Glutamatergic neuron (in vitro differentiated cells): ENCODE measurements at places on chromosomes 2 and 18. TPM values are rescaled to one million over a fixed set of nuclear protein-coding genes. Genes with fewer than 3 reads are reported as not detected.
A peak's percentile ranks its signal among the peaks of the same experiment; 100 is the strongest.

- peak overlapping the region; percentile 95 for H3K27ac ChIP-seq
- peaks cover 18% of the 10 kb centered on the region for H3K4me1 ChIP-seq
Measured at GRCh38 chr18:31683968-31684278, 458 bp downstream of the B4GALT6 start.

DNA sequence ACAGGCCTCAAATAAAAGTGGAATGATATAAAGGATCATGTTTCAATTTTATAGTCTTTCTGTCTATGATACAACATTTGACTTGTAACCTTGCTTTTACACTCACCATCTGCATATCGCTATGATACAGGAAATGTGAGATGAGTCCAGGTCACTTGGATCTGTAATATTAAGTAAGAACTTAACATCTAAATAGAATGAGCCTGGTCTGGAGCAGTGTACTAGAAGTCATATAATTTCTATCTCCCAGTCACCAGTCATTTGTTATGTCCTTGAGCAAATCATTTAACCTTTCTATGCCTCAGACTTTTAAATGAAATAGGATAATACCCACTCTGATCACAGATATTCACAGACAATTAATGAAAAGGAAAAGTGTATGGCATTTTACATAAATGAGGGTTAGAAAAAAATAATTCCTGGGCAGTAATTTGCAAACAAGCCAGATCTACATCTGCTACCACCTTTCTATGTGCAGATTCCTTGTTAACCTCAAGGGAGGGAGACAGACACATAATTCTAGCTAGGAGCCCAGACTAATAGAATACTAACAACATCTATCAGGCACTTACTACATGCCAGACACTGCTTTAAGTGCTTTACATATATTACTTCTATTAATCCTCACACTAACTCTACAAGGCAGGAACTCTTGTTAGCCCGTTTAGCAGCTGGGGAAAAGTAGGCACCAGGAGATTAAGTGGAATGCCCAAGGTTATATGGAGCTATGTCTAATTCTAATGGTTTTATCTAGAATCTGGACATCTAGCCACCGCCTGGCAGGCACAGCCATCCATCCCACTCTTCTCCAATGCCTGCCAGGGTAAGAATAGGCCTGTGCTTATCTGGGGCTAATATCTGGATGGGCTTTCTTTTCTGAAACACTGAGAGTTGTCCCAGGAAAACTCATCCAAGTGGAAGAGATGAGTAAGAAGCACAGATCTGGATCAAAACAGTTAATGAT, 313.6 kb upstream of the CDH20 start:
- no peak for DNase-seq
- H3K4me1 ChIP-seq: peaks cover 20% of the 10 kb centered on the region
- no peaks in the 10 kb centered on the region for H3K36me3 ChIP-seq
- no peaks in the 10 kb centered on the region for H3K27me3 ChIP-seq
- H3K27ac ChIP-seq: peak overlapping the region; percentile 74

DNA sequence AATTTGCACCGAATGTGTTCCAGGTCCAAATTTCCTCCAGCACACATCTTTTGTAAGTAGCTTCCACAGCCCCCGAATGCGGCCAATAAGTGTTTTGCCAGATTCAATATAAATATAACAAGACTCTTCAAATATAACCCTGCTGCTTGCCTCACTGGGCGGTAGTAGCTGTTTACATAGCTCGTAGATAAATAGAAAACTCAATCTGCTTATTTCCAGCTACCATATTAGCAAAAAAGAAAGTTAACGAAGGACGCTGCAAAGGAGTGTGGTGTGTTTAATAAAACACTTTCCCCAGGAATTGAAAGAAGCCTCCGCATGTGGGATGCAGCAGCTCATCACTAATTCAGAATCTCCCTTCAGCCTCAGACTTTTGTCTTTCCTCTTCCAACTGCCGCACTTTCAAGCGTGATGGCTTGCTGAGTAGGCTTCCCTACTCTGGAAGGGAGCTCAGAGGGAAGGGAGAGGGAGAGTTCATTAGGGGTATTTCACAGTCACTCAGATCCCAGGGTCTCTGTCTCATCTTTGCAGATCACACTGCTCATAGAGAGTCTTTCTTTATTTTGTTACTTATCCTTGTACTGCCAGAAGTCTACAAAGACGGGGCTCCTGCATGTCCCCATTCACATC, 367.0 kb downstream of the RND3 start:
- DNase-seq: no peak
- peaks cover 6% of the 10 kb centered on the region for H3K4me1 ChIP-seq
- H3K27ac ChIP-seq: no peak overlapping the region
- H3K36me3 ChIP-seq: no peaks in the 10 kb centered on the region
- H3K4me3 ChIP-seq: no peak overlapping the region
- H3K27me3 ChIP-seq: no peaks in the 10 kb centered on the region

- DNase-seq: no peak
- peaks cover 2% of the 10 kb centered on the region for H3K36me3 ChIP-seq
- peaks cover 5% of the 10 kb centered on the region for H3K4me1 ChIP-seq
- H3K27me3 ChIP-seq: no peaks in the 10 kb centered on the region
- H3K27ac ChIP-seq: no peak overlapping the region
Measured at GRCh38 chr2:41972819-41973218, 75.0 kb upstream of the PKDCC start.

DNA sequence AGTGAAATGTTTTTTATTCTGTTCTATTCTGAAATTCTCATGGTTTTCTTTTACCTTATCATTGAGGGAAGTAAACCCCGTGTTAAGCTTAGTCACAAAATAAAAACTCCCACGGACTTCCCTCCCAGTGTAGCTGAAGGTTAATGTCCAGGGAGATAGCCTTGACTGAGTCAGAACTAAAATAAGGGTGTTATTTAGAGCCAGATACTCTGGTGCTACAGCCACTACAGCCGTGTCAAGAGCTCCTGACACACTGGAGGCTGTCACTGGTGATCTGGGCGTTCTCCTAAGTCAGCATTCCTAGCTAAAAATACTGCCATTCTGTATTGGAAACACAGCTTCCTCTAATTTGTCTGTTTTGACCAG, 82.0 kb upstream of the RANBP2 start:
- no peak for DNase-seq
- H3K36me3 ChIP-seq: no peaks in the 10 kb centered on the region
- H3K4me1 ChIP-seq: peaks cover 40% of the 10 kb centered on the region
- no peak overlapping the region for H3K4me3 ChIP-seq
- H3K27me3 ChIP-seq: no peaks in the 10 kb centered on the region

- no peak overlapping the region for H3K4me3 ChIP-seq
- no peak for DNase-seq
- no peak overlapping the region for H3K27ac ChIP-seq
- no peaks in the 10 kb centered on the region for H3K36me3 ChIP-seq
Measured at GRCh38 chr2:151967829-151968722, 130.8 kb downstream of the CACNB4 start.

DNA sequence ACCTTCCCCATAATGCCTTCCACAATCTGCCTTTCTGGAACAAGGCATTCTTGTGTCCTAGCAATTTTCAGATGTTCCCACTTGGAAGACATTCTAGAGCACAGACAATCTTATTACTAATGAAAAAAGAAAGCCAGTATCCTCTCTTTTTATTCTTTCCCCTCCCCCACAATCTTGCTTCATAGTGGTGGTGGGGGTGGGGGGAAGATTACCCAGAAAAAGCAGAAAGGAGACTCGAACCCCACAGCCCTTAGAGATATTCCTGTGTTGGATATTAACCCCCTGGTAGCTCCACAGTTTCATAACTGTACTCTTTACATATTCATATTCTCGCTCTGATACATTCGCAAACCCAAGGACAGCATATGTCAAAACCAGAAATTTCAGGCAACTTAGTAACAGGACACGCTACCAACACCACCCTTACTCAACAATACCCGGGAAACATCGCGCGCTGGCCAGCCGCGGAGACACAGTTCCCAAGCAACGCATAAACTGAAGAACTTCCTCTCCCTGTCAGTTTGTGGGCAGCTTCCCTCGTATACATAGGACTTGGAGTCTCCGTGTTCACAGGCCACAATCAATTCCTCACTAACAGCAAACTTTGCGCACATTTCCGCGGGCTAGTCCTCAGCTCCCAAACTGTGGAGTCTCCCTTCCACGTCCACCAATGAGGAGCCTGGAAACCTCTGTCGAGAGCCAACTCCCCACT, 793 bp downstream of the NR4A2 start:
- peaks cover 29% of the 10 kb centered on the region for H3K27me3 ChIP-seq
- DNase-seq: no peak
- peaks cover 4% of the 10 kb centered on the region for H3K36me3 ChIP-seq
- H3K4me1 ChIP-seq: peaks cover 34% of the 10 kb centered on the region

DNA sequence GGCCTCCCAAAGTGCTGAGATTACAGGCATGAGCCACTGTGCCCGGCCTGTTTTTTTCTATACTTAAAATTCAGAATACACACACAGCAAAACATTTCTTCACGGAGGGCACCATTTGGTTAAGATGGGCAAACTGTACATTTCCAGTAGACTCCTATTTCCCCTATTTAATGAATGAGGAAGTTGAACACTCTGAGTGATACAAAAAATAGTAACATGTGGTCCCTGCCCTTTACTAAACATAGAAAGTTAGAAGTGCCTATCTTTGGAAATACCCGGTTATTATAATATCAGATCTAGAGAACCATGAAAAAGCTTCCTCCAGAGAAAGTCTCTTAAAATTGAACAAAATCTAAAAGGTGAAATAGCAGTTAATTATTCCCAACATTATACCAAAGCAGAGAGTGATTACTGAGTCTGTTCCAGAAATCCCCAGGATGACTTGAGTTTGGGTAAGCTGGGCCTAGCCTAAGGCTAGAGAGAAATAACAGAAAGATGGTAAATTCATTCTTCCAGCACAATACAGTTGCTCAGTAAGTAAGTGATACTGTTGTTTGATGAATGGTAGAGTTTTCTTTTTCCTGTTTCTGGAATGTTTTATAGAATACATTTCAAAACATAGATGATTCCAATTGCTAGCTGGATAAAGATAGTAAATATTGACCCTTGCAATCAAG, 23.3 kb upstream of the RMC1 start:
- H3K27ac ChIP-seq: no peak overlapping the region
- no peak for DNase-seq
- no peak overlapping the region for H3K4me3 ChIP-seq
- peaks cover 4% of the 10 kb centered on the region for H3K4me1 ChIP-seq
- no peaks in the 10 kb centered on the region for H3K36me3 ChIP-seq

Gene GPR55
- not detected for total RNA-seq
